NCI-H774 (cell line): ENCODE measurements at places on chromosomes 1 and 21.

DNA sequence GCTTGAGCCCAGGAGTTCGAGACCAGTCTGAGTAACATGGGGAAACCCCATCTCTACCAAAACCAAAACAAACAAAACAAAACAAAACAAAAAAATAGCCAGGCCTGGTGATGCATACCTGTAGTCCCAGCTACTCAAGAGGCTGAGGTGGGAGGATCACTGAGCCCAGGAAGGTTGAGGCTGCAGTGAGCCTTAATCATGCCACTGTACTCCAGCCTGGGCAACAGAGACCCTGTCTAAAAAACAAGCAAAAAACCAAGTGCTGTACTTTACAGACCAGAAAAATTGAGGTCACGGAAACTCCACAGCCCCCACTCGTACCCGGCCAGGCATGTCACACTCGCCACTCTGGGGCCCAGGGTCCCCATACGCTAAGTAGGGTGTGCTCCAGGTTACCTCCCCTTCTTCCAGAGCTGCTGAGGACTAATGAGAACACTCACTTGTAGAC lies 22.9 kb downstream of the ATP2B4 start:
- no peak for DNase-seq

- DNase-seq = no peak
These were observed 83.6 kb downstream of the CLIC4 start for GRCh38 chr1:24828887-24829192.

DNA sequence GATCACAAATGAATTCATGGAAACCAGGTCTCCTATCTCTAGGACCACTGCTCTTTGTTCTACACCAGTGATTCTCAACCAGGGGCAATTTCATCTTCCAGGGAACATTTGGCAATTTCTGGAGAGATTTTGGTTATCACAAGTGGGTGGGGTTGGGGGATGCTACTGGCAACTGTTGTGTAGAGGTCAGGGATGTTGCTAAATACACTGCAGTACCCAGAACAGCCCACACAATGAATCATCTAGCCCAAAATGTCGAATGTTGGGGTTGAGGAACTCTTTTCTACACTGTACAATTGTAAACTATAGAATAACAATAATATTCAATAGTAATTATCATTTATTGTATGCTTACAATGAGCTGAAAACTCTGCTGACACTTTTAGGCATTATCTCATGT lies 55.7 kb upstream of the UBE2U start:
- no peak for DNase-seq

DNA sequence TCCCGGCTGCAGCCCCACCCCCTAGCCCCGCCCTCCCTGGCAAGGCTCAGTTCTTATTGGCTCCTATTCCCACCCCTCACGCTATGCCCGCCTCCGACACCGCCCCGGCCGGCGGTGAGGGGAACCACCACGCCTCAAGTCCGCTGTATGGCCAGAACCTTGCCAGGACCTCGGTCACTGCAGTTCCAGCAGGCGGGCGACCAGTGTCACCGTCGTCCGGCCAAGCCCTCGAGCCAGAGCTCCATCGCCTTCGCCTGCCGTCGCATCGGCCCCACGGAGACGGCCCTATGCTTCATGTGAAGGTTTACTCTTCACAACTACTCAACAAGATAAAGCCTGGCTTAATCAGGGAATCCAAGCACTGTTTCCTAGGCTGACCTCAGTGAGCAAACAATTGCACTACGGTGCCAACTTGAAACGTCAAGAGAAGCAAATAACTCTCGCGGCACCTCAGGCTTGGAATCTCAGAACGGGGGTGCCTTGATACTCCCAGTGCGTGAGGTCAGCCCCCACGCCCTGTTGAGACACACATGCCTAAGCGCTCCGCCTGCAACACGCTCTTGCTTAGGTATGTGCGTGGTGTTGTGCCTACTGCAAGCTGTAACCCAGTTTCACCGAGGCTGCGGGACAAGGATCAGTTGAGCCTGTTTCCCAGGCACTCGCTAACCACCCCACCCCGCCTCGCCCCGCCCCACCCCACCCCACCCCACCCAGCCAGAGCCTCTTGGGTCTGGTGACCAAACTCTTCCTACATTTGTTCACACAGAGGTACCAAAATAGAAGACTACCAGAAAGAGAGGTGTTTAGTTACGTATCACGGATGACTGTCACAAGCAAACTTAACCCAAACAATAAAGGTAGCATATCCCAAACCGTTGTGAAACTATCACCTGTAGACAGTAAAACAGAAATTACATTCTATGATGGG lies 498 bp upstream of the DENND2C start:
- DNase-seq = peak; percentile 79

DNA sequence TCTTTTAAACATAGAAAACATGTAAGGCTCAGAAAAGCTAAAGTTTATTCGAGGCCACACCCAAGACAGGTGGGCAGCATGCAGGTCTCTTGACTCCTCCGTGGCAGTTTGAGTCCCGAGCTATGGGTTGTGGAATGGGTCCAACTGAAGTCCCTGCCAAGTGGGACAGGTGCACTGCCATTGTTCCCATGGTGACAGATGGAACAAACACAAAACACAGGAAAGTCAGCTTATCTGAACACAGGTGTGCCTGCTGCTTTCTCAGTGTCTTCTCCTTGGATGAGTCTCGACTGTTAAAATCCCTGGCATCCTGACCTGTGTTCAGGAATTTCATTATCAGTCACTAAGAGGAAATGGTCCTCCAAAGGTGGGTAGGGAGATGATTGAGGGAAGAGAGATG lies 99.0 kb upstream of the RAB4A start:
- DNase-seq = peak; percentile 93

GRCh38 chr1:109438798-109439297 lies 12.6 kb upstream of the PSMA5 start:
- DNase-seq = no peak

DNA sequence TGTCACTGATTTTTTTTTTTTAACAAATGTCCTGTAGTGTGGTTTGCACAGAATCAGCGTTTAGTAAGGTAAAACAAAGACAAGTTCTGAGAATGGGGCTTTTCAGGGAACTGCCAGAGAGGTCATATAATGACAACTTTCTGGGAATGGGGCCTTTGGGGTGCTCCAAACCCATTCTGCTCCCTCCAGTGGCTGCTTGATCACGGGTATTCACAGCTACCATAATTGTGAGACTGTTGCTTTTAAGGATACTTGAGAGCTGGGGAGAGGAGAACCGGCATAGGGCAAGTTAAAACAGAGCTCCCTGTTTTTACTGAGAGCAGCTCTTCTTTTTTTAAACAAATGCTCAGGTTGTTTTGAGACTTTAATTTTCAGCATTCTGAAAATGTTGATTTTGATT lies 48.2 kb downstream of the CYP2J2 start:
- DNase-seq = no peak

DNA sequence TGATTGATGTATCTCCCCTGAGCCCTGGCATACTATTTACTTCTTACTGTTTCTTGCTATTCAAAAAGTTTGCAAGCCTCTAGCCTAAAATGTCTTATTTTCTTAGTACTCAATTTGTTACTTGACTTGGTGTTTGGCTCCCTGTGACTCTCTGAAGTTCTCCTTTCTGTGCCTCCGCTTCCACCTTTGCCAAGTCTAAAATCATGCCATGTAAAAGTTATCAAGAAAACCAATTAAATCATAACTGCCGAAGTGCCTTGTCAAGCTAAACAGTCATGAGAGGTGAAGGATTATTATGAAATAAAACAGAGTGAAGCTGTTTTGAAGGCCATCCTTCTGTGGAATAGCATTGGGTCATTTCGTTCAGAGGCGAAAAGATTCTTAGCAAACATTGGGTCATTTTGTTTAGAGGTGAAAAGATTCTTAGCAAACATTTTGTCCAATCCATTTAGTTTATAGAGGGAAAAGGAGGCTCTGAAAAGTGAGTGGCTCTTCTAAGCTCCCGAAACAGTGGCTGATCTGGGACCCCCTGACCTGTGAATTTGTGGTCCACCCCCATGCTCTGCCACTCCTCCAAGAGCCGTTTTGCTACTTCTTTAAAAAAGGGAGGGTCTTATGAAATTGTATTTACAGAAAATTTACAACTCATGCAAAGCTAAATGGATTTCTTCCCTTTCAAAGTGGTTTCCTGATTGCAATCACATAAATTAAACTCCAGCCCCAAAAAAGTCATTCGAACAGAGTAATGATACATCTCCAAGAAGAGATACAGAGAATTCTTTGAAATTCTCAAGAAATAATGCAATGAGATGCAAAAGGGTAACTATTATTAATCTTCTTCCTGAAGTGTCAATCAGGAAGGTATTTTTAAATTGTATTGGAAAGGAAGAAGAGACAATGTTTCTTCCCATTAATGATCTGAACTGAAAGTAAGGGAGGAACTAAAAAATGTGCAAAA lies 141.4 kb downstream of the RUNX1 start:
- DNase-seq = no peak

DNA sequence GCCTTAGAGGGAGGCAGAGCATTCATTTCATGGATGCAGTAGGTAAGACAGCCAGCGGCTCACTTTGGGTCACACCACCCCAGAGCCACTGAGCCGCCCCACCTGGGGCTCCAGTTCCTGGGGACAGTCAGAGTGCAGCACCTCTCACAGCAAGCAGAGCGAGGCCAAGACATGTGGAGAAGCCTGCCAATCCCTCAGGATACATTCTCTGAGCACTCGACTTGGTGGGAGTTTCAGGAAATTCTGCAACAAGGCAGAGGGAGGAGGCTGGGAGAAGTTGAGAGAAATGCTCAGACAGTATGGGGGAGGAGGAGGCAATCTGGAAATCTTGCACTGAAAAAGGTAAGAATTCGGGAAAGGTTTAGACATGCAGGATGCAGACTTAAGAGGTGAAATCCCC lies 60.8 kb upstream of the WLS start:
- DNase-seq = no peak

DNA sequence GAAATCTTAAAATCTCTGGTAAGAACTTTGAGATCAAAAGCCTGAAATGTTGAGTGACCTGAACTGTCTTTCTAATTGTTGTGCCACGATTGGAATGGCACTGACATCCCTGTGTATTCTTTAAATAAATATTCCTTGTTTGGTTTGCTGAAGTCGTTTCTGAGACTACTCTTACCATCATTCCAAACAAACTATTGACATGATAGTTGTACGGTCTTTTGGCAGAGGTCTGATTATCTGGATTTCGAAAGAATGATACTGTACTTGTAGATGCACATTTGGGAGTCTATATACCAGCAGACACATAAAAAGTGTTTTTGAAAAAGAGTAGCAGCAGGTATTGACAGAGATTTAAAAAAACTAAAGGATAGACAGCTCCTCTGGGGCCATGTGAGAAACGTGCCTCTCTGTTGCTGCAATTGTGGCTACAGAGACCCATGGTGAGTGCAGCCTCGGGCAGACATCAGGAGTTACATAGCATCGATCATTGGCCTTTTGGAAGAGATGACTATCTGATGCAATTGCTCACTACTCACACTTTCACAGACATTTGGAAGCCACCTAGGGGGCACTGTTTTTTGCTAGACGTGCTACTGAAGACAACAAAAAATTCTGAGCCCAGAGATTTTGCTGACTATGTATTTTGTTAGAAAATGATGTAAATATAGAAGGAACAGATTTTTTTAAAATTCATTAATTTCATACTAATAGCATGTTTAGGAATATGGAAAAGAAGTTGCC lies 464.5 kb downstream of the KCNT2 start:
- no peak for DNase-seq

- DNase-seq = no peak
These were observed 5.1 kb upstream of the RIPPLY3 start for GRCh38 chr21:37001441-37001840.

- DNase-seq = no peak
These were observed 5.6 kb upstream of the AKR1A1 start for GRCh38 chr1:45545019-45545493.

- no peak for DNase-seq
These were observed 1.0 kb upstream of the SFN start for GRCh38 chr1:26861889-26862378.

GRCh38 chr1:234495231-234495990 lies 16.4 kb upstream of the TARBP1 start:
- DNase-seq = no peak

- DNase-seq = no peak
These were observed 37.0 kb downstream of the LPAR3 start for GRCh38 chr1:84855691-84856630.

GRCh38 chr1:107196973-107197562 lies 56.2 kb downstream of the NTNG1 start:
- no peak for DNase-seq

DNA sequence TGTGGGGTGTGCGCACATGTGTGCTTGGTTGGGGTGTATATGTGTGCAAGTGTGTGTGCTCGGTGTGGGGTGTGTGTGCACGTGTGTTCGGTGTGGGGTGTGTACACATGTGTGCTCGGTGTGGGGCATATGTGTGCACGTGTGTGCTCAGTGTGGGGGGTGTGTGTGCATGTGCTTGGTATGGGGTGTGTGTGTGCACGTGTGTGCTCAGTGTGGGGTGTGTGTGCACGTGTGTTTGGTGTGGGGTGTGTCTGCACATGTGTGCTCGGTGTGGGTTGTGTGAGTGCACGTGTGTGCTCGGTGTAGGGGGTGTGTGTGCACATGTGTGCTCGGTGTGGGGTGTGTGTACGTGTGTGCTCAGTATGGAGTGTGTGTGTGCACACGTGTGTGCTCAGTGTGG lies 77.5 kb downstream of the PRDM16 start:
- no peak for DNase-seq
